ENCODE measurements at places on chromosomes 5 and 9.

GRCh38 chr5:72138943-72139521, 31.8 kb downstream of the MAP1B start:
- no peak for DNase-seq

- DNase-seq, result no peak
These were observed 112.3 kb downstream of the VCAN start for GRCh38 chr5:83583859-83584258.

- no peak for DNase-seq
These were observed 71.2 kb downstream of the LURAP1L start for GRCh38 chr9:12846035-12846434.

DNA sequence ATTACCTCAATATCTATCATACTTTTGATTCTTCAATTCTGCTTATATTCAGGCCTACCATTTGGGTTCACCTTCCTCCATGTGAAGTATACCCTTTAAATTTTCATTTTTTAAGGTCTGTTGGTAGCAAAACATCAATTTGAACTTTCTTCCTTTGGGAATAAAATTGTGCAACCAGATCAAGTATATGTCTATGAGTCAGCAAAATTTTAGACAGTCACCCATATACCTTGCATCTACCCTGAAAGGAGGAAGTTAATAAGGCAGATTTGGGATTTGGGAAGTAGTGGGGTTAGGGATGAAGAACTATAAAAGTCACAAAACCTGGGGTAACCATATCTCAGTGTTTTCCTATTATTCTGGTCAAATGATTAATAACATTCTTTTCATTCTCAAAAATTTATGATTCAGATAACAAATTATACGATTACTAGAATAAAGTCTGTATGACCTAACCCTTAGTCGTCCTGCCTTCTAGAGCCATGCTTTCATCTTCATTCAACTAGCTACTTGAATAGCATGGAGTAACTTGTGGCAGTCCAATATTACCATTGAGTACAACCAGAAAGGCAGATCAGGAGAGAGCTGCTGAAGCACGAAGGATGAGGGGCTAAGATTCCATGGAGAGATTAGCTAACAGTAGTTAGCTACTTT, 2.8 kb upstream of the IL33 start:
- DNase-seq, result no peak

DNA sequence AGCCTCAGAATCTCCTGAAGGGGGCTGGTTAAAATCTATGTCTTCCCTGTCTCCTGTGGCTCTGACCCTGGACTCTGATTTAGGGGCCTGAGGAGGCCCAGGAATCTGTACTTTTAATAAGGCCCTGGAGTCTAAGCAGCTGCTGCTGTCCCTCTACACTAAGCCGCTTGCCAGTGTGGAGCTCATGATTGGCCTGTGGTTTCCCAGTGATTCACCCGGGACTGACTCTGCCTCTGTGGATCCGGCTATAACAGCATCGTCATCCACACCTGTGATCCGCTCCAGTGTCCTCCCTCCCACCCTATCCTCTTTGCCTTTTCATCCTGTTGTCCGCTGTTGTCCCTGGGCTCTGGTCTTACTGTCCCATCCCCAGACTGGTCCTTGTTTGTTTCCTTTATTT, 3.7 kb downstream of the SLC31A2 start:
- no peak for DNase-seq

GRCh38 chr9:101354143-101354764, 30.6 kb downstream of the BAAT start:
- no peak for DNase-seq

DNA sequence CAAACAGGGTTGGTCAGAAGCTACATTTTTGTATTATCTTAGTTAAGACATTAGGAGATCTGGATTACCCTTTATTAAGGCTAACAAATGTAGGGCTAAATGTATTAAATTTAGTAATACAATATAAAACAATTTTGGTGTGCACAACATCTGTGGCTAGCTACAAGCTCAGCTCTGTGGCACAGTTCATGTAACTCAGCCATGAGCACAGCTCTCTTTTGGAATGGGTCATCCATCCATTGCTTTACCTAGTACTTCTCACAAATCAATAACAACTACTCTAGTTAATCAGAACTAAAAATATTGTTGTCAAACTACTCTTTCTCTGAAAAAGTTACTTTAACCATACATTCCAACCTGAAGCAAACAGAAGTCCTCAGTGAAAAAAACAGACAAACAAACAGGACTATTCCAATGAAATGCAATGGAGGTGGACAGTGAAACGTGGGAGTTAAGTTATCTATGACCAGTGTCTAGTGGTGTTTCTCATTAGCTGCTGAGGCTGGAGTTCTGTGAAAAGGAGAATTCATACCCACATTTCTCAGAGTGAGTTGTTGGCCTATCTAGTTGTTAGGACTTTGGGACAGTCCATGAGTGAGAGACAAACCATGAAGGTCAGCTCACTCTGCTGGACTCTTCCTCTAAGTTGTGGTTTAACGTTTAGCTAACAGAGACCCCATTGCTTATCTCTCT, 55.1 kb downstream of the PIP5K1B start:
- DNase-seq, result no peak

- no peak for DNase-seq
These were observed 162.9 kb downstream of the NXNL2 start for GRCh38 chr9:88697764-88698432.

DNA sequence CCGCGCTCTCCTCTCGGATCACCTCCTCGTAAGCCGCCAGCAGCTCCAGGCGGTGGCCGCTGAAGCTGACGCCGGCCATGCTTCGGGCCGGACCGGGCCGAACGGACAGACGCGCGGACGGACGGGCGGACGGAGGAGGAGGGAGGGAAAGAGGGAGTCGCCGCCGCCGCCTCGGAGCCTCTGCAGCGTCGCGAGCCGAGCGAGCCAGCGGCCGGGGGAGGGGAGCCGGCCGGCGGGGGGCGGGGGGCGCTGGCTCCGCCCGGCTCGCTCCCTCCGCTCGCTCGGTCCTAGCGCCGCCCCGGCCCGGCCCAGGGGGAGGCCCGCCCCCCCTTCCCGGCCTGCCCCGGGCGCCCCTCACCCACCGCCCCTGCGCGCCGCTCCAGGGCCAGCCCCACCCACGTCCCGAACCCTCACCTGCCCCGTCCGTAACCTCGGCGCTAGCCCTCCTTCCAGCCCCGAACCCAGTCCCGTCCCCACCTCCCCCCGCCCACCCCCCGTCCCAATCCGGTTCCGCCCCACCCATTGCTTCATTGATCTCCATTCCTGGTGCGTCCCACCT, at the start of gene DBN1:
TSS of gene DBN1 (minus strand) at position 192 of the 559 bp plus-strand sequence. CDS start at position 79, 113 bp downstream.
- no peak for DNase-seq

- no peak for DNase-seq
These were observed 12.8 kb upstream of the NIPAL4 start for GRCh38 chr5:157447201-157447637.

DNA sequence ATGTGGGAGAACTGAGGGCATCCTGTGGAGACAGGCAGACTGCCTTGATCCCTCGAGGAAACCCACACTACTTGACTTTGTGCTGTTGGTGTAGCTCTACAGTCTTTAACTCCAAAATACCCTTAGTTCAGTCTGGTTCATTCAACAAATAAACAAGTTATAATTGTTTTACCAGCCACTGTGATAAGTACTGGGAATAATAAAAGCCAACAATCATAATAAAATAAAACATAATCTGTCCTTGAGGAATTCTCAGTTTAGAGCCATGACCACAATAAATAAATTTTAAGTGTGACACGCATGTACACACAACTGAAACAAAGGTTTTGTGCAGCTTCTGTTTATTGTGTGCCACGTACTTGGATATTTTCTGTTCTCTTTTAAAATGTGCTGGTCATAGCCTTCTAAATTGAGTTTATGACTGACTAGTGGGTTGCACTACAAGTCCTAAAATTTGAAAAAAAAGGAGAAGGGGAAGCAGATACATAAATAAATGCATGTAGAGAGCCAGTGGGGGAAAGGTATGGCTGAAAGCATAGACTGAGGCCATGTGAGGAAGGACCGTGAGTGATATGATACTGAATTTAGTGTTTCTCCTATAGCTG, 6.2 kb upstream of the SCAMP1 start:
- DNase-seq, result no peak

DNA sequence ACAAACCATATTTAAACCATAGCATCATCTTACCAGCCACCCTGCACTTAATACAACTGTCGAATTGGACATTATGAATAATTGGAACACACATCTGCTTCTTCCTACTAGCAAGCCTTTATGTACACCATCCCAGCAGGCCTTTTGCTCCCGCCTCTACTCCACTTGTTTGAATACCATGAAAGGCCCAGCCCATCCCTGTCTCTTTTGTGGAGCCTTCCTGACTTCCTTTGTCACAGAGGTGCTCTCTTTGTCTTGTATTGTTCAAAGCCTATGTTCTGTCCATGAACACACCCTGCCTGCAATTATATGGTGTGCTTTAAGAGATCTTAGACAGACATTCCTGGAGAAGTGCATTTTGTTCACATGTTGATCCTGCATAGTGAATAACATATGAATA, 465.7 kb downstream of the DIRAS2 start:
- no peak for DNase-seq

DNA sequence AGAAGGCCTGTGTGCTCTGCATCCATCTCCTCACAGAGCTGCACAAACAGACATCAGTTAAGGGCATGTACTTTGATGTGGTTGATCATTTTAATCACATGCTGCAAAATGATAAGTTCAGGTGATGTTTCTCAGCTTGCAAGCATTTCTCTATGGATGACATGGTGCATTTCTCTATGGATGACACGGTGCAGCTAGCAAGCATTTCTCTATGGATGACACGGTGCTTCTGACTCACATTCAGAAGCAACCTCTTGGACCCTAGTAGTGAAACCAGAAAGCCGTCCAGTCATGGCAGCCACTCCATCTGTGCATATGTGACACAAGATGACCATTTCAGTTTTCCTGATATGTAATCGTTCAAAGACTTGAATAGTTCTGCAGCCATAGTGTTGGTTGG, 24.1 kb upstream of the RNF20 start:
- DNase-seq, result no peak

GRCh38 chr5:16005225-16005624, 174.4 kb downstream of the MARCHF11 start:
- DNase-seq, result no peak

GRCh38 chr9:38422555-38423260, 1.5 kb downstream of the IGFBPL1 start:
- no peak for DNase-seq

DNA sequence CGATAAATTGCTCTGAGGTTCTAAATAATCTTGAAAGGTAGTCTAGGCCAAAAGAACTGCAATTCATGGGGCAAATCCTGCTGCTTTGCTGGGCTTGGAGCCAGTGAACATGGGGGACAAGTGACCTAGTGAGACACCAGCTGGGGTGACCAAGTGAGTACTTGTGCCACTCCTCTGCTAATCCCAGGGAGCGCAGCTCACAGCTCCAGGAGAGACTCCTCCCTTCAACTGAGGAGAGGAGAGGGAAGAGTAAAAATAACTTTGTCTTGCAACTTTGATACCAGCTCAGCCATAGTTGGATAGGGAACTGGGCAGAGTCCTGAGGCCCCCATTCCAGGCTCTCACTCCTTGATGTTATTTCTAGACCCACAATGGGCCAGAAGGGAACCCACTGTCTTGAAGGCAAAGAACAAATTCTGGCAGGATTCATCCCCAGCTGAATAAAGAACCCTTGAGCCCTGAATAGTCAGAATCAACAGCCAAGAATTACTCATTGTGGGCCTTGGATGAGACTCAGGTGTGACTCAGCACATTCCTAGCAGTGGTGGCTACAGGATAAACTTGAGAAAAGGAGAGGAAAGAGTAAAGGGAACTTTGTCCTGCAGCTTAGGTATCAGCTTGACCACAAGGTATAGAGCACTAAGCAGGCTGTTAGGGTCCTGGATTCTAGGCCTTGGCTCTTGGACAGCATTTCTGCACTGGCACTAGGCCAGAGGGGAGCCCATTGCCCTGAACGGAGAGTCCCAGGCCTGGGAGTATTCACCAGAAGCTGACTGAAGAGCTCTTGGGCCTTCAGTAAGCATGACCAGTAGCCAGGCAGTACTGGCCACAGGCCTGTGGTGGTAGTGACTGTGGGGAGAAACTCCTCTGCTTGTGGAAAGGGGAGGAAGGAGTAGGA, 288.3 kb upstream of the CDH18 start:
- no peak for DNase-seq

DNA sequence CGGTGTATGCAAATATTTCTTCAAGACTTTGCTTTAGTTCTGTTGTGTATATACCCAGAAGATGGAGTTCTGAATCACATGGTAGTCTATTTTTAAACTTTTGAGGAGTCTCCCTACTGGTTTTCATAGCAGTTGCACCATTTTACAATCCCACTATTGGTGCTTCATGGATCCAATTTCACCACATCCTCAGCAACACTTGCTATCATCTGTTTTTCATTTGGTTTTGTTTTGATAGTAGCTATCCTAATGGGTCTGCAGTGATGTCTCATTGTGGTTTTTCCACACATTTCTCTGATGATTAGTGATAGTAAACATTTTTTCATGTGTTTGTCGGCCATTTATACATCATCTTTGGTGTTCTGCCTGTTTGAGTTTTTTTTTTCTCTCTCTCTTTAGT, 1339.3 kb downstream of the EFNA5 start:
- DNase-seq, result no peak

GRCh38 chr5:173781432-173781815, 106.7 kb upstream of the CPEB4 start:
- DNase-seq, result no peak

DNA sequence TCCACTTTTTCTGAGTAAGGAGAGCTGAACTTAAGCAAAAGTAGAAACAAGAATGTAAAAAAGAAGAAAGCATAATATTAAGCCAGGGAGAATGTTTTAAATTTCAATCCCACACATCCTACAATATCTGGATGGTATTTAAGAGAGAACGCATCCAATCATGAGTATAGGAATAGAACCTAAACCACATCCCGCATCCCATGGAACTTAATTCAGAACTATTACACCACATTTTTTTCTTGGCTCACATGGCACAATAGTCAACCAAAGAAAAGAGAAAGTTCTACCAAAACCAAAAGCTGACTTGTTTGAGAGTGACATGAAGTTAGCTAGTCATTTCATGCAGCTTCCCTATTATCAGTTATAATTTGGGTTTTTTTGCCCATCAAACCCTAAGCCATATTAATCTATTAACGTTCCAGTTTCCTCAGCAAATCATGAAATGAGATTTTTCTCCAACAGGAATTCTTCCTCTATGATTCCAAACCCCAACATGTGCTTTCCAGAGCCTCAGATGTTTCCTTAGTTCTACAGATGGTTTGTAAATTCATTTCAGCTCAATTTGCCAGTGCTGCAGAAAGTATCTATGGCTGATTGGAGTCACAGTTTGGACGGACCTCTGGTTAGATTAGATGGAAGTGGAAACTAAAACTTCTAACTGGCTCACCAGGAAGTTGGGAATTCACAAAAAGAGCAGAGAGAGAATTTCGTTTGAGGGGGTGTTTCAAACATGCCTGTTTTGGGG, 22.5 kb downstream of the ADAMTSL1 start:
- no peak for DNase-seq

- DNase-seq, result no peak
These were observed 185.5 kb downstream of the SMC2 start for GRCh38 chr9:104279535-104280177.
